GM04504 (cell line): ENCODE measurements at places on chromosomes 5 and 9.
A peak's percentile ranks its signal among the peaks of the same experiment; 100 is the strongest.

DNA sequence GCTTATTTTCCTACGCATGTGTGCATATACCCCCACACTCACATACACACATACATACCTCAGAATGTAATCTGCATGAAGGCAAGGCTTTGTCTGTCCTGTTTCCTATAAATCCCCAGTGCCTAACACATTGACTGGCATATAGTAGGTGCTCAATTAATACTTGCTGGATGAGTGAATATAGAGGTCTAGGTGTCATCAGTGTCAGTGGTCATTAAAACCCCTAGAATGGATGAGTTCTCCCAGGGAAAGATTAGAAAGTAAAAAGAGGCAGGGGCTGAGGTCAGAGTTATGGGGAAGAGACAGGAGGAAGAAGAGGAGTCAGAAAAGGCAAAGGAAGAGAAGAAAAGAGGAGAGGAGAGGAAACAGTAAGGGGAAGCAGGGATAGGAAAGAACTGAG lies 4.7 kb downstream of the CPLX2 start:
- no peak for DNase-seq

DNA sequence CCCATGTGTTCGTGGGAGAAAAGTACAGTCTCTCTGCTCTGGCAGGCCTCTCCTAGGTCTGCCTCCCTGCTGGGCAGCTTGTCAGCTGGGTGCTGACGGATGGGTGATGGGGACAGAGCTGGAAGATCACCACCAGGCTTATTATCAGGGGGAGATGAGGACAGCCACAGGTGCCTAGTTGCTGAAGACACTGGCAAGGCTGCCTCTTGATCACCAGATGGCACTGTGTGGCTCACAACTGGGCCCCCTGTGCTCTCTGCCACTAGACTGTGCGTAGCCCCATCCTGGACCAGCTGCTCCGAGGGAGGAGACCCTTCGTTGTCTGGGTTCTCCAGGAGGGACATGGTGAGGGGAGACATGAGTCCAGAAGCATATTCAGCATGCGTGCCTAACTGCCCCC lies 73.0 kb downstream of the KIF24 start:
- DNase-seq = no peak

DNA sequence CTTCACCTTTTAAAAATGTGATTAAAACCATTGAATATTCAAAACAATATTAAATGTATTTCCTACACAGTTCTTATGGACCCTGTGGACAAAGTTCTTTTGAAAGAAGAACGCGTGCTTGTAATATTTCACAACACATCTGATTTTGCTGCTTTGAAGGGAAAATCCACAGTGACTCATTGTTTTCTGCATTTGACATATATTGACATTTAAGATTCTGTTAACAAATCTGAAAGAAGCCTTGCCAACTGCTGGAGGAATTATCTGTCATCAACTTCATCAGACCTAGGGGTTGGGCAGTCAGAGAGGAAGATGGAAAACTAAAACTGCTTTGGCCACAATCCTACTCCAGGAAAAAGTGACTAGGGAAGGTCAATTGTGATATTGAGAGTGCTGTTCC lies 56.9 kb upstream of the RASEF start:
- DNase-seq = no peak

DNA sequence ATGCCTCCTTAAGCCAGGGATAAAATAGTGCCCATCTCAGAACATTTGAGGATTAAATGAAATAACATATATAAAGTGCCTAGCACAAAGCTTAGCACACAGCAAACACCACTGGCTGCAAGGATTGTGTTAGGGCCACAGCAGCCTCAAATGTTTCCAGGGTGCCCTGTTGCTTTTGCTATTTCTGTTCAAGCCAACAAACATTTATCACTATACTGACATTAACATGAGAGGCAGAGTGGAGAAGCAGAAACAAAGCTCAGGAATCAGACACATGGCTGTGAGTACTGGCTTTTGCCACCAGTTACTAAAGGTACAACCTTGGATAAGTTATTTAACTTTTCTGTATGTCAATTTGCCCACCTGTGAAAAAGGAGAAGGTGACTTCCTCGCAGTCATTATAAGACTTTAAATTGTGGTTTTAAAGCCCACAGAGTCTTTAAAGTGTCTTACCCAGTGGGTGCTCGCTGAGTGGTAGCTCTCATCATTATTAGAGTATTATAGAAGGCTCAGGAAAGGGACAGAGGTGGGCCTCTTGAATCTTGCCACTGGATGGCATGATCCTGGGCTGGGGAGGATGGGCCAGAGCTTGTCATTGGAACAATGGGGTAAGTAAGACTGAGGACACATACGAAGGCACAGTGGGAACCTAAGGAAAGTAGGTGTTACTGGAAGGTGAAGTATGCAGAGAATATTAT lies 98.2 kb downstream of the MARCHF3 start:
- no peak for DNase-seq

- DNase-seq = no peak
Measured at GRCh38 chr5:2311851-2312250, 429.1 kb upstream of the IRX4 start.

GRCh38 chr9:77679661-77680368 lies 31.7 kb upstream of the GNA14 start:
- DNase-seq = no peak

DNA sequence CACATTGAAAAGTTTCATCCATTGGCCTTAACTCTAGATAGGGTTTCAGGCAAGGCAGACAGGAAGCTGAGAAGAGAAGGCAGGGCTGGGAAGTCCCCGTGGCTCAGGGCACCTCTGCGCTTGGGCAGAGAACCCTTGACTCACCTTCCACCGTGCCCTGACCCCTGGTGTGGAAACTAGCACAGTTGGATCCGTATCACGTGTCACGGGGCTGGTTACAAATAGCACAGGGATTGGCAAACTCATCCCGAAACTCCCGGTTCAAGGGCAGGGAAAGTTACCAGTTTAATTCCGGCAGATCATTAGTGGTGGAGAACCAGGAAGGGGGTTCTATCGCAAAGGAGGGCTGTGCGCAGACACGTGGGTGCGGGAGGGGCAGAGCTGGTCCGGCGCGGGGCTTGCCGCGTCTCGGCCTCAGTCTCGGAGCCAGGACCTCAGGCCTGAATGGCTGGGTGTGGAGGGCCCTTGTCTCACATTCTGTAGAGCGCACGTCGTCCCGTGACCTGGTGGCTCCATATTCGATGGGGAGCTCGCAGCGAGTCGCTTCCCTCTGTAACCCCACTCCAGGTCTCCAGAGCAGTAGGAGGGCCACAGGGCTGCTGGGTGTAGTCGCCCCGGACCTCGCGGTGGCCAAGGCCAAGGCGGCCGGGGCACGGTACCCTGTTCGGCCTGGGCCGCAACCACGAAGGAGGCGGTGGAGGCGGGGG lies 771 bp upstream of the TMEM171 start:
- DNase-seq = no peak

- no peak for DNase-seq
Measured at GRCh38 chr9:71853084-71853483, 57.9 kb downstream of the ABHD17B start.

DNA sequence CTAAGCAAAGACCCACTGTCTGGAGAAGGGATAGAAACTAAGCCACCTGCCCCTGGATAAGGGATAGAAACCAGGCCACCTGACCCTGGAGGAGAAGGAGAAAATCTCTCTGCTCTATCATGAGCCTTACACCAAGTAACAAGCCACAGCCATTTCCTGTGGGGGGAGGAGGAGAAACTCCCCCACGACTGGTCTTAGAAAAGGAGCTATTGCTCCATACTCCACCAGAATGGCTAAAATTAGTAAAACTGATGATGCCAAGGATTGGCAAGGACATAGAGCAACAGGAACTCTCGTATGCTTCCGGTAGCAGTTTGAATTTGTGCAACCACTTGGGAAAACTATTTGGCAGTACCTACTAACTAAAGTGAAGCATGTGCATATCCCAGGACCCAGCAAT lies 70.8 kb downstream of the ACTL7B start:
- DNase-seq = peak; percentile 47

DNA sequence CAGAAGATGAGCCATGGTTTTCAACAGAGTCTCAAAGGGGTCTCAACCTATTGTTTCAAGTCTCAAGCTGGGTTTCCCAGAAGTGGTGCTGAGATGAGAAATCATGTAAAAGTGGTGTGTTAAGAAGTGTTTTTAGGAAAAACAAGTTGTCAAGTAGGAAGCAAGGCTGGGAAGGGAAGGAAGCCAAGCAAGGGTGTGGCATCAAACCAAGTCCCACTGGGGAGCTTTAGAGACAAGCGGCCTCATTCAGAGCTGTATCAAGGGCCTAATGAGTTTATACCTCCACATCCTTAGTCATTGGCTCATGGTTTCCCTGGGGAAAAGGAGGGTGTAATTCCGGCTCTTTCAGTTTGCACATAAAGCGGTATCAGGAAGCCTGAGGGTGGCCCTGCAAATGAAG lies 26.4 kb upstream of the GABRB2 start:
- no peak for DNase-seq

DNA sequence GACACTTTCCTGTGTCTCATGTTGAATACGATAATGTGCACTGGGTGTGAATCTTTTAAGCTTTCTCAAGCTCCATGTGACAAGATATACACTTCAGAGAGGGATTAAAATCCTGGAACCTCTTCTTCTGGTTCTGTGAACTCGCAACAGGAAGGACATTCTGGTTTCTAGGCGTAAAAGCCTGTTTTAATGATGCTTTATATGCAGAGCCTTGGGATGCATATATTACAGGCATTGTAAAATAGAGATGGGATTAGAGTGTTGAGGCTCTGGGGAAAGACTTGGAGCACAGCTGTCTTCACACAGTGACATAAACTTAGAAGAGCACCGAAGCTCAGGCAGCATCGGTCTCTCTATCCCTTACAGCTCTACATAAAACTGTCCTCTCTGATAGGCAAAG lies 107.7 kb upstream of the SV2C start:
- no peak for DNase-seq

- no peak for DNase-seq
Measured at GRCh38 chr5:148961261-148962199, 101.3 kb downstream of the SH3TC2 start.

DNA sequence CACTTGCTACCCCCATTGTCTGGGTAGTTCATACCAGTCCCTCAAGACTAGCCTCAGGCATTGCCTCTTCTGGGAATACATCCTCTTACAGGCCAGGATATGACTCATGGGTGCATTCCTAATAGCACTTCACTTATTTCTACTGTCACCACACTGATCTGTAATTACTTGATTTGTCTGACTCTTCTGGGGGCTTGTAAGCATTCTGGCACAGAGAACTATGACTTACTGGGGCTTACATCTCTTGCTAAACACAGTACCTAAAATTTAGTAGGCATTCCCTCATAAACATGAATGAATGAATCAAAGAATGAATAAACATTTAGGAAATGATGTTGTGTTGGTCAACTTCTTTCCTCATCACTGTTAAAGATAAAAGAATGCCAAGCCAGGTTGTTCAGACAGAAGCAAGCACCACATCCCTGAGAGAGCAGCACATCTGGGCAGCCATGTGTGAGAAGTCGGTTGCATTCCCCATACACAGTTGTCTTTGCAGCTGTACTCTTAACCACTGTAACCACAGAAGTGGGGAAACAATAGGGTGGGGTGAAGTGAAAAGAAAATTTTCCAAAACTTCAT lies 27.6 kb downstream of the IL7R start:
- peak; percentile 82 for DNase-seq

- DNase-seq = no peak
Measured at GRCh38 chr5:39730006-39730405, 305.2 kb upstream of the DAB2 start.

GRCh38 chr5:161847941-161848391 lies at the start of gene GABRA1:
Gene GABRA1 (plus strand): TSS chr5:161848120. CDS start chr5:161850811, 2,691 bp downstream.
- DNase-seq = no peak

GRCh38 chr9:81530846-81531245 lies 158.5 kb downstream of the TLE1 start:
- DNase-seq = no peak

DNA sequence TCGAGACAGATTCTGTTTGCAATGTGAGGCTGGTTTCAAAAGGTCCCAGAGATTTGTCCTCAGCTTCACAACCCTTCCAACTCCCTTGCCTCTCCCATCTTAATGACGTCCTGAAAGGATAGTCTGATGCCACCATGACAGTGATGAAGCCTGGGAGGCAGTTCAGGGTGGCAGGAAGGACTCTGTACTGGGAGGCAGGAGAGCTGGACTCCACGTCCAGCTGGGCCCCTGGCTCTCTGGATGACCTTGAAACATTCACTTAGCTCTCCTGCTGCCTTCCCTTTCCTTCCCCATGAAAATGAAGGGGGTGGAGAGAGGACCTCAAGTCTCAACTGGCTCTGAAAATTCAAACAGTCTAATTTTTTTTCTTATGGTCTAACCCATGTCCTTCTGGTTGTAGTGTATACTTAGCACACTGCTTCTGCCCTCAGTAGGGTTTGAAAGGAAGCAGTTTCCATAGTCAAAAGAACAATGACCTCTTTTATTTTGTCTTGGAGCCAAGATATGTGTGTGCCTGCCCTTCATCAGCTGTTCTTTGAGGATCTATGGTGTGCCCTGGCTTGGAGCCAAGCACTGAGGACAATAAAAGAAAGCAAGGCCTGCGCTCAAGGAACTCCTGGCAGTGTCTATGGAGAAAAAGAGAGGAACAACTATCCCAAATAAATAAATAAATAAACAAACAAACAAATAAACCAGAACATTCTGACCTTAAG lies 188.3 kb downstream of the GRIA1 start:
- DNase-seq = no peak

- DNase-seq = no peak
Measured at GRCh38 chr5:178365501-178366440, 133.2 kb upstream of the PHYKPL start.

DNA sequence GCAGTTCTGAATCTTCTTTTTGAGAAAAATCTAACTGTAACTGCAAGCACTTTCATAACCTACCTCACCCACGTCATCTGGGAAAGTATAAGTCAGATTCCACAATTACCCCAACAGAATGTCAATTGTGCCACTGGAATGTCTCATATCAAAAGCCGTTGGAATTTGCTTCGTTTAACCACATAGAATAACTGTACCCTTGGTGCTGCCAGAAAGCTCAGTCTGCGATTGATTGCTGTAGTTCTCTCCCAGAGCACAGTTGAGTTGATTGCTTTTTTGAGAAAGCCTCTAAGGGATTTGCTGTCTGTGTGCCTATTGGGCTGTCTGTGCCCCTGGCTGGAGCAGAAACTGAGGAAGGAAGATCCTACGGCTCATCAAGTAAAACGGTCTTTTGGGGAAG lies 583.6 kb downstream of the TMEM38B start:
- no peak for DNase-seq

DNA sequence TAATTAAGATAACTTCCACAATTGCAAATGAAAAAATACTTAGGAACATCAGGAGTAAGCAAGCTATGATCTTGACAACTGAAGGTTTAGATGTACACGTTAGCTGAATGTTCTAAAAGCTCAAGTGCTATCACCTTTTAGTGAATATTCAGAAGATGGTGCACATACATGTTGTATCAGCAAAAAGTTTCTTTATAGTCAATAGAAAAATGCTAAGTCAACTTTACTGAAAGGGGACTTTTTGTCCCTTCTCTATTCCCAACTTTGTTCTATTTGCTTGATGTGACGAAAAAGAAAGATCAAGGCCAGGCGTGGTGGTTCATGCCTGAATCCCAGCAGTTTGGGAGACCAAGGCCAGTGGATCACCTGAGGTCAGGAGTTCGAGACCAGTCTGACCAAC lies 7.6 kb upstream of the RGMB start:
- DNase-seq = no peak
